Activated CD8-positive, alpha-beta memory T cell treated with anti-CD3 and anti-CD28 coated beads, Interleukin-2, amount 10 ng/mL, durations not matched to agents 7 days and 5 days (primary cell): ENCODE measurements at places on chromosomes 7 and 10.

DNA sequence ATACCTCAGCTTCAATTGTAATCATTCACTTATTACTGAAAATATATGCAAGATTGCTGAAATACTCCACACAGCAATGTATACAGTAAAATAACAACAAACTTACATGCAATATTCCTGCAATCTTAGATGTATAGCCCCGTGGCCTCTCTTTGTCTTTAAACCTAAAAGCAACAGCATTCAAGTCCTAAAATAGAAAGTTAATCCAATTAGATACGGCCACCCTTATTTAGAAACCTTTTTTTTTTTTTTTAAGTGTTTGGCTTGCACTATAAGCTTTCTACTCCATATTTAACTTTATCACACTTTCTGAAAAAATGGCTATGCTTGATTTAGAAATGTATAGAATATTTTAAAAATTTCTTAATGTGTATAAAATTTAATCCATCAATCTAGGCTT lies 67.6 kb downstream of the IDE start:
- H3K27ac ChIP-seq, result no peak overlapping the region
- no peaks in the 10 kb centered on the region for H3K4me1 ChIP-seq
- peaks cover 6% of the 10 kb centered on the region for H3K36me3 ChIP-seq
- H3K27me3 ChIP-seq, result no peaks in the 10 kb centered on the region
- no peak overlapping the region for H3K4me3 ChIP-seq

- H3K27me3 ChIP-seq, result no peaks in the 10 kb centered on the region
- H3K4me3 ChIP-seq, result peak overlapping the region; percentile 51
- peaks cover 65% of the 10 kb centered on the region for H3K4me1 ChIP-seq
- peak; percentile 89 for DNase-seq
- peak overlapping the region; percentile 91 for H3K27ac ChIP-seq
These were observed 165.8 kb upstream of the KLF6 start for GRCh38 chr10:3950676-3951275.

GRCh38 chr7:56053379-56053778 lies 1.8 kb downstream of the CCT6A start:
- H3K4me3 ChIP-seq, result peak overlapping the region; percentile 87
- no peak for DNase-seq
- peak overlapping the region; percentile 46 for H3K27ac ChIP-seq

DNA sequence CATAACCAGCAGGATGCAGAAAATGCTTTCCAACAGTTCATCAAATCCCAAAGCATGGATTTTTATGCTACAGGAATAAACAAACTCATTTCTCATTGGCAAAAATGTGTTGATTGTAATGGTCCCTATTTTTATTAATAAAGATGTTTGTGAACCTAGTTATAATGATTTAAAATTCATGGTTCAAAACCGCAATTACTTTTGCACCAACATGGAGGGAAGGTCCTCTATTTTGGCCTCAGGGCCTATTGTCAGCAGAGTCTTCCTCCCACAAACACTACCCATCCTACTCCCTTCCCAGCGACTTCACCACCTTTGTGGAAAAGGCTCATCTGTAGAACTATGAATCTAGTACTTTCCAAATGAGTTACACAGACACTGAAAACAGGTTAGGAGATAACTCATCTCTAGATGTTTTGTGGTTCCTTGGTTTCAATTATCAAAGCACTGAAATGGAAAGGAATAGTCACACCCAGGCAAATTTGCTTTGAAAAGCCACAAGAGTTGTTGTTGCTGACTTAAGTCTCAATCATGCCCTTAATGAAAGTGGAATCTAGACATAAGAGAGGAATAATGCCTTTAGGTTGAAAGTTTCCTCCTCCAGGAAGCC lies 59.4 kb upstream of the FRMD4A start:
- peak; percentile 61 for DNase-seq
- H3K4me1 ChIP-seq, result peaks cover 22% of the 10 kb centered on the region
- H3K36me3 ChIP-seq, result peaks cover 2% of the 10 kb centered on the region
- H3K27me3 ChIP-seq, result peaks cover 65% of the 10 kb centered on the region
- no peak overlapping the region for H3K4me3 ChIP-seq

- H3K27ac ChIP-seq, result no peak overlapping the region
- DNase-seq, result no peak
- no peaks in the 10 kb centered on the region for H3K27me3 ChIP-seq
These were observed 111.0 kb downstream of the TCF7L2 start for GRCh38 chr10:113061054-113061430.

GRCh38 chr10:26221541-26221940 lies 5.0 kb downstream of the GAD2 start:
- DNase-seq, result no peak
- peaks cover 85% of the 10 kb centered on the region for H3K27me3 ChIP-seq
- peaks cover 4% of the 10 kb centered on the region for H3K36me3 ChIP-seq

GRCh38 chr7:80307227-80307856 lies 172.7 kb downstream of the GNAI1 start:
- no peaks in the 10 kb centered on the region for H3K36me3 ChIP-seq
- no peaks in the 10 kb centered on the region for H3K27me3 ChIP-seq
- no peak for DNase-seq
- H3K27ac ChIP-seq, result no peak overlapping the region
- no peak overlapping the region for H3K4me3 ChIP-seq

DNA sequence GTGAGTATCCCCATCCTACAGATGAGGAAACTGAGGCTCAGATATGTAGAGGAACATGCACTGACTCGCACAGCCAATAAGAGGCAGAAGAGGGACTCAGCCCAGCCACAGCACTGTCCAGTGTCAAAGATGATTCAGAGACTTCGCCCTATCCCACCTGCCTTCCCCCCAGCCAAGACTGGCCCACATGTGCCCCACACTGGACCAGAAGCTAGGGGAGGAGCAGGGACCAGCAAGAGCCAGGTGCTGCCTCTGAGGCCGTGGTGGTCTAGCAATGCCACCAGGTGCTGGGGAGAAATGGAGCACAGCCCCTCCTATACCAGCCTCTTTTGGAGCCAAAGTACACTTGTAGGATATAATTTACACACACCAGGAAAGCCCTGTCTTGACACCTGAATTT lies 22.3 kb downstream of the GRID1 start:
- H3K36me3 ChIP-seq, result no peaks in the 10 kb centered on the region
- H3K4me3 ChIP-seq, result no peak overlapping the region
- H3K27me3 ChIP-seq, result no peaks in the 10 kb centered on the region
- DNase-seq, result no peak

GRCh38 chr10:50469288-50469687 lies 154.5 kb downstream of the SGMS1 start:
- H3K4me3 ChIP-seq, result no peak overlapping the region
- no peak overlapping the region for H3K27ac ChIP-seq
- no peak for DNase-seq
- H3K4me1 ChIP-seq, result peaks cover 50% of the 10 kb centered on the region
